ENCODE measurements at places on chromosomes 3 and 15. TPM values are rescaled to one million over a fixed set of nuclear protein-coding genes. Genes with fewer than 3 reads are reported as not detected.
A peak's percentile ranks its signal among the peaks of the same experiment; 100 is the strongest.

DNA sequence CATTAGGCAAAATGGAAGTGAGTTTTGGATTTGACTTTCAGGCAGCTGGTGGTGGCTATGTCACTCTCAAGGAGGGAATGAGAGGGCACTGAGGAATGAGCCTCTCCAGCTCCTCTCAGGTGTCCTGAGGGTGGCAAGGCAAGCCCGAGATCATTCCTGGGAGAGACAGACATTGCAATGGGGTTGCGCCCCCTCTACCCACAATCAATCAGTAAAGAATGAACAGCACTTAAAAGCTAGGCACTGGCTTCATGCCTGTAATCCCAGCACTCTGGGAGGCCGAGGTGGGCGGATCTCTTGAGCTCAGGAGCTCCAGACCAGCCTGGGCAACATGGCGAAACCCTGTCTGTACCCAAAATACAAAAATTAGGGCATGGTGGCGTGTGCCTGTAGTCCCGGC is 14.1 kb upstream of the SHF start:
- no peak for DNase-seq

ARHGEF26 gene
- 1.8 TPM for total RNA-seq

DISP2 gene
- 1.2 TPM for total RNA-seq

GRCh38 chr3:52393959-52394670 is 50.8 kb downstream of the SEMA3G start:
- DNase-seq, result no peak

- no peak for DNase-seq
Observed at GRCh38 chr3:10145685-10146084, 4.1 kb downstream of the VHL start.

DNA sequence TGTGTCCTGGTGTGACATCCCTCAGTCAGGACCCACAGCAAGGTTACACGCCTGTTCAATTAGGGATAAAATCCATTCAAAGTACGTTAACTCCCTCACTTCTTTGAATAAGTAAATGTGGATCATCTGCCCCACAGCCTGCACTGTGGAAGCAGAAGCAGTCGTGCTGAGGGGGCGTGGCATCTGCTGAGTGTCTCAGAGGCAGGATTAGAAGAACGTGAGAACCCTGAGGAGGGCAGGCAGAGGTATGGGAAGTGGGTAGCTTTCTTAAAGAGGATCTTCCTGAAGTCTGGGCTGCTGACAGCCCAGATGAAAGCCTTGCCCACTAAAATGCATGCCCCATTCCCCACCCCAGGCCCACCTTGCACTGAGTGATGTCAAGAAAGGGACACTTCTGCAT is 28.5 kb downstream of the CRABP1 start:
- no peak for DNase-seq

ZNF770 gene
- total RNA-seq, result 22.9 TPM

GRCh38 chr3:144282313-144282712 is 310.7 kb downstream of the DIPK2A start:
- DNase-seq, result no peak

GRCh38 chr15:93290618-93290946 is 201.6 kb upstream of the RGMA start:
- DNase-seq, result no peak

DNA sequence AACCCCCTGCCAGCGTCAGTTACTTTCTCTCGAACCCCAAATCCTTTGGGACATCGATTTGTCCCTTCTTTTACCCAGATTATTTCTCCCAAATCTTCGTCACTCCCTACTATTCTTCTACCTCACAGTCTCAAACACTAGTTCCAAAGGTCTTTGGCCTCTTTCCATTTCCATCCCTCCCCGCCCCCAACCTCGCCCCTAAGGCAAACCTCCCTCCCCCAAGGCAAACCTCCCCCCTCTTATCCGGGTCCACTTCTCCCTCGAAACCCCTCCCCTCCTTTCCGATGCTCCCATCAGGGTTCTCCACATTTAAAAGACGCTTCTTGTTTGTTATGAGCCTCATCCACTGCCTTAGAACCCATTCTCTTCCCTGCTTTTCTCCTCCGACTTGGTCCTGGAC is 583 bp downstream of the EAF1 start:
- no peak for DNase-seq

- peak; percentile 54 for DNase-seq
Observed at GRCh38 chr15:56996746-56997470, 78.5 kb downstream of the TCF12 start.
